HCT116 (cell line): ENCODE measurements at places on chromosomes 5 and 9. TPM values are rescaled to one million over a fixed set of nuclear protein-coding genes. Genes with fewer than 3 reads are reported as not detected.
A peak's percentile ranks its signal among the peaks of the same experiment; 100 is the strongest.

RAB3C gene
- not detected for total RNA-seq

DNA sequence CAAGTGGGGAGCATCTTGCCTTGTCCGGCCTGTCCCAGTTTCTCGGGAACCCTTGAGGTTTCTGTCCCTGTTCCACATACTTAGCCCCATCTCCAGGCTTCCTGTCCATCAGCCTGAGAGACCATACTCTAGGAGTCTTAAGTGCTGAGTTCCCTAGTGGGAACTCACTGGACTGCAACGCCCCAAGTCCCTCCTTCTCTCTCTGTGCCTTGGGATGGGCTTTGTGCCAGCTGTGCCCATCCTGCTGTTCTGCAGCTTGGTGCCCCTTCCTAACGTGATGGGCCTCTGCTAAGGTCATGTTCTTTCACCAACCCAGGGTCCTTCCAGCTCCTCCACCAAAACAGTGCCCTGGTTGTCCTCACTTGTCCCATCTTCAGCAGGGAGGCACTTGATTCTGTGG lies 222.3 kb upstream of the ANKRD55 start:
- no peak for DNase-seq

SLC36A2 gene
- total RNA-seq: not detected

DNA sequence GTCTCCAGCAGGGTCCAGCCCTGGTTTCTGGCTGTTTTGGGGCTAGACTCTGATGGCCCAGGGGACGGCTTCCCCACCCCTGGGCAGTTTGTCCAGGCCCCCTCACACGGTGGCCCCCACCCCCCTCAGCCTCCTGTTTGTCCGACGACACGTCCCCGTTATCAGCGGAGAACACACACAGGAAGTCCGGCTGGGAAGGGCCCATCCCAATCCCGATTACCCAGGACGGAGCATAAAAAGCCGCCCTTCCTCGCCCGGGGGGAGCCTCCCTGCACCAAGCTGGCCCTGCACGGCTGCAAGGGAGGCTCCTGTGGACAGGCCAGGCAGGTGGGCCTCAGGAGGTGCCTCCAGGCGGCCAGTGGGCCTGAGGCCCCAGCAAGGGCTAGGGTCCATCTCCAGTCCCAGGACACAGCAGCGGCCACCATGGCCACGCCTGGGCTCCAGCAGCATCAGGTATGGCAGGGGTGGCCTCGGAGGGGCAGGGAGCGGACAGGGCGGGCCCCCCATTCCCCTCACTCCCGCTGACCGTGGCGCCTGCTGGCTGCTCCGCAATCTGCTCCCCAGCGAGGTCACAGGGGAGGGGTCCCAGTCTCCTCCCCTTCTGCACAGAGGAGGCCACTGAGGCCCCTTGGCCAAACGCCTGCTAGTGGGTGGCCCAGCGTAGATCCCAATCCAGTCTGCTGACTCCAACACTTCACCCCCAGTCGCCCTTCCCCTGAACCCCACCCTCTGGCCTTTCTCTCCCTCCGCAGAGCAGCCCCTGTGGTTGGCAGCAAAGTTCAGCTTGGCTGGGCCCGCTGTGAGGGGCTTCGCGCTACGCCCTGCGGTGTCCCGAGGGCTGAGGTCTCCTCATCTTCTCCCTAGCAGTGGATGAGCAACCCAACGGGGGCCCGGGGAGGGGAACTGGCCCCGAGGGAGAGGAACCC lies at the start of gene EGFL7:
Gene EGFL7 (plus strand): TSS at position 261 of the 926 bp plus-strand sequence. CDS start 5,367 bp downstream, outside the sequence.
- no peak for DNase-seq

GAS1 gene
- total RNA-seq: 0.07 TPM

- DNase-seq: no peak
These were observed 252.9 kb downstream of the MAT2B start for GRCh38 chr5:163758283-163758711.

DNA sequence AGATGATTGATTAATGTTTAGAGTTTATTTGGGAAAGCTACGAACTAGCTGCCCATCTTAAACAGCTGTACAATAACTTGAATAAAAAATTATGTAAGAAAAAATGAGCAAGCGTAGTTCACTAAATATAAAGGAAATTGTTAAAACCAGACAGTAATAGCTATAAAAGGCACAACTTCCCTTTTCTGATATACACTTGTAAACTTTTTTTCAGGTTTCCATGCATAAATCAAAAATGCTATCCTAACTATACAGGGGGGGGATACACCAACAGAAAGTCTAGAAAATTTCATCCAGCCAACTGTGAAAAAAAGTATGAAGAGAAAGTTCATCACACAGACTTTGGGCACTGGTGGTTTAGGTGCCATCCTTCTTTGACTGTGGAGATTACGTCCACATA lies 122.3 kb downstream of the NR3C1 start:
- DNase-seq: no peak

DNA sequence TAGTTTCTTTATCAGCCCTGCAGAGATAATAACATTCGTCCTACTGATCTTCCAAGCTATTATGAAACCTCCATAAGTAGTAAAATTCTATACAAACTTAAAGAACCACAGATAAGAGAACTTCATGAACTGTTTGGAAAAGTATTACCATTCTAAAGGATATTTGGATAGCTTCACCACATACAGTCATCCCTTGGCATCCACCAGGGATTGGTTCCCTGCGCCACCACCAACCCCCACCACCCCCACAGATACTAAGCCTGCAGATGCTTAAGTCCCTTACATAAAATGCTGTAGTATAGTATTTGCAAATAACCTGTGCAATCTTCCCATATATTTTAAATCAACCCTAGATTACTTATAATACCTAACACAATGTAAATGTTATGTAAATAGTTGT lies 61.4 kb upstream of the SHISAL2B start:
- DNase-seq: no peak

PCDHB4 gene
- total RNA-seq: not detected

DNA sequence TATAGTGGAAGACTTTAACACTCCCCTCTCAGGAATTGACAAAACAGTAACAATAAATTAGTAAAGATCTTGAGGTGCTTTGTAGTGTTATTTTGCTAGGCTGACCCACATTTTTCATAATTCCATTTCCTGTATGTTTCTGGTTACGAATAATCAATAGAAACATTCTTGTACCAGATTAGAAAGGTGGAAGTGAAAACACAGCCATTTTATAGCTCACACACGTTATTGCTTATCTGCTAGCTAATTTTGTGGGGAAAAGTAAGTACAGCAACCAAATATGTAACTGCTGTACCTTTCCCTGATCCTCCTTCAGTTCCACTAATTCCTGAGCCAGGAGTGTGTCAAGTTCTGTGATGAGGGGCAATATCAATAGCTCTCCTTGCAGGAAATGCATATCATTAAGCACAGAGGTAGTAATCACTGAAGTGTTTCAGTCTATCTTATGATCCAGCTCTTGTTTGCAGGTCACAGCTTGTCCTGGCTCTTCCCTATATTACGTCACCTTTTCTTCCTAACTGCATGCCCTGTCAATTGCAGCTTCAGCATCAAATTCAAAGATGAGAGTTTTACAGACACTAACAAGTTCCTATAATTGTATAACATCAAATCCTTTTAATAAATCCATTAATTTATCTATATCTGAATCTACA lies 59.4 kb downstream of the MINAR2 start:
- no peak for DNase-seq

COL23A1 gene
- total RNA-seq: not detected

DNA sequence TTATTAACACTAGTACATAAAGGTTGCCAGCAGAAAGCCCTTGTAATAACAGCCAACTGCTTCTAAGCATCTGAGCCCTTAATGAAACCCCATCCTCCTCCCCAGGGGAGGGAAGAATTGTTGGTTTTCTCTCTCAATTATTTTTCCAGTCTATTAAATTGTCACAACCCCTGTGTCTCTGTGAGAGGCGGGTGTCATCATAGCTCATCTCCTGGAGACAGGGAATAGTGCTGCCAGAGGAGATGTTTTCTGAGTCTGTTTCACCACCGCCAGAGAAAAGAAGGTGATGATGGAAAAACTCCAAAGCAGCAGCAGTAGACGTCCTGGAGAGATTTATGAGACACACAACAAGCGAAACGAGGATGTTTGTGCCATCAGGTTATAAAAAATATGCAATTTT lies 271.1 kb upstream of the NMUR2 start:
- no peak for DNase-seq

AK3 gene
- total RNA-seq: 43.0 TPM

- DNase-seq: peak; percentile 94
These were observed 30.7 kb downstream of the RAI14 start for GRCh38 chr5:34686762-34687268.

DNA sequence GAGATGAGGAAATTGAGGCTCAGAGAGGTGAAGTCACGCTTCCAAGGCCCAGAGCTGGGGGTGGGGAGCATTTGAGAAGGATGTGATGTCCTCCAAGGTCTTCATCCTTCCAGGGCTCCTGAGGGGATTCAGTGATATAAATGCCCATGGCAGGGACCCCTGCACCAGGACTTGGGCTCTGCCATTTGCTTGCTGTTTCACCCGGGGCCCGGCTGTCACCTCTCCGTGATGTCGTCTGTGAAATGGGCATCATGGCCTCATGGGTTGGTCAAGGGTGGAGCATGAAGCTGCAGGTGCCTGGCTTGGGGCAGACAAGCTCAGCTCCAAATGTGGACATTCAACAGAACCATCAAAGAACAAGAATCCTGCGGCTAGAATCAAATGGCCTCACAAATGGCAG lies 253.1 kb downstream of the PBX3 start:
- no peak for DNase-seq

GRCh38 chr9:128249908-128250838 lies 25.6 kb downstream of the GOLGA2 start:
- peak; percentile 87 for DNase-seq

DNA sequence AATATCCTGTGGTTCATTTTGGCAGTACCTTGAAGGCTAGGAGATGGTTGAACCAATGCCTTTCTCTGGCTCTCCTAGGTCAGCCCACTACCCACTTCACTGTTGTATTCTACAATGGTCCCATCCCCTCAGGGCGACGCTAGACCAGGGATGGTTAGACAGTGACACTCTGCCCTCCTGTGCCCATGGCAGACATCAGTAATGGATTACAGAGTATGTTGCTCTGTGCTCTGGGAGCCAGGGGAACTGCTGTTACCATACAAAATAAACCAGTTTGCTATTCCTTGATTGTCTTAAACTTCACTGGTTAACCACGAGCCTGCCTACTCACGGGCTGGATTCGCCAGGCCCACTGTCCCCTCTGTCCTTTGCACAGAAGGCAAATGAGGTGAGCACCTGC lies 33.7 kb downstream of the NCS1 start:
- DNase-seq: no peak

PRDM9 gene
- not detected for total RNA-seq

TNC gene
- 0.49 TPM for total RNA-seq

GRCh38 chr5:53373451-53374158 lies 106.8 kb upstream of the FST start:
- DNase-seq: no peak

- DNase-seq: no peak
These were observed 657.1 kb upstream of the CDH10 start for GRCh38 chr5:25301836-25302235.

SLC1A3 gene
- 12.9 TPM for total RNA-seq

NMRK1 gene
- 7.8 TPM for total RNA-seq

DNA sequence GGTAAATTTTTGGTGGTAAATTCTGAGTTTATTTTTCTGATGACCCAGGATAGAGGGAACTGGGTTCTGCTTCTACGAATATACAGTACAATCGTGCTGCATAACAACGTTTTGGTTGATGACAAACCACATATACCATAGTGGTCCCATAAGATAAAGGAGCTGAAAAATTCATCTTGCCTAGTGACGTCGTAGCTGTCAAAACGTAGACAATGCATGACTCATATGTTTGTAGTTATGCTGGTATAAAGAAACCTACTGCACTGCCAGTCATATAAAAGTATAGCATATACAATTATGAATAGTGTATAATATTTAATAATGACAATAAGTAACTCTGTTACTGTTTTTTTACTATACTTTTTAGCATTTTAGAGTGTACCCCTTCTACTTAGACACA lies 244.0 kb downstream of the GAS1 start:
- no peak for DNase-seq

PPIC gene
- 21.5 TPM for total RNA-seq

DNA sequence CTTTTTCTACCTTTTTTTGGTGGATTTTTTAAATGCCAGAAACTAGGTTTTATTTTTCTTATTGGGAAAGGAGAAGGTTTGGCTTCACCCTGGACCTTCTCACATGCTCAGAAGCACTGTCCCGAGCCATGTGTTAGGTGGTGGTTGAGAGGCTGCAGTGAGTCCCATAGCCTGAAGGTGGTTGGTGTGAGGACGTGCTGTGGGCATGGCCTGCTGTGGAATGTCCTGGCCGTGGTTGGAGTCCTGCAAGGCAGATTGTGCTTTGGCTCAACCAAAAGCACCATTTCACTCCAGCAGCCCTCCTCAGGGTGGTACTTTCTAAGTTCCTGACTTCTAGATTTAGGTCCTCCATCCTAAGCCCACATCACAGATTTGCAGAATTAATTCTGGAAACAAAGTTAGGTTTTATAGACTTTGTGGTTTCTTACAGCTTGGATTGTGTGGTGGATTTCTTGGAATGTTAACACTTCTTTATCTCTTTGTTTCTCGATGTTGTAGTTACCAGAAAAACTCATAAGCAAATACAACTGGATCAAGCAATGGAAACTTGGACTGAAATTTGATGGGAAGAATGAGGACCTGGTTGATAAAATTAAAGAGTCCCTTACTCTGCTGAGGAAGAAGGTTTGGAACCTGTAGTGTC lies 22.6 kb downstream of the OTULIN start:
- DNase-seq: no peak

DNA sequence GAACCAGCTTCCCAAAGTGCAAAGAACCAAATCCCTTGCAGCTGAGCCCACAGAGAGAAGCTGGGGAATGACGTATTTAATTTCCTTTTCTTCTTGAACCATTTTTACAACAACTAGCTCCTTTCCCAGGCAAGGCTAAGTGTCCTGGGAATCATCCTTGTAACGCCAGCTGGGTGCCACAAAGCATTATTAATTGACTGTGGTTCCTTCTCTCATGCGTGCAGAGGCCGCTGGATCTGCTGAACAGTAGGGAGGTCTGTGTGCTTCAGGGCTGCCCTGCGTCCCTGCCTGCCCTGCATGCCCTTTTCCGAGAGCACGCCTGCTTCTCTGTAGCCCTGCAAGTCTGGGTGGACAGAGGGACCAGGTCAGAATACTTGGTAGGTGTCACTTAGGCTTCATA lies 124.1 kb upstream of the OTULINL start:
- no peak for DNase-seq

- no peak for DNase-seq
These were observed 203.4 kb upstream of the NMUR2 start for GRCh38 chr5:152608458-152608857.

DNA sequence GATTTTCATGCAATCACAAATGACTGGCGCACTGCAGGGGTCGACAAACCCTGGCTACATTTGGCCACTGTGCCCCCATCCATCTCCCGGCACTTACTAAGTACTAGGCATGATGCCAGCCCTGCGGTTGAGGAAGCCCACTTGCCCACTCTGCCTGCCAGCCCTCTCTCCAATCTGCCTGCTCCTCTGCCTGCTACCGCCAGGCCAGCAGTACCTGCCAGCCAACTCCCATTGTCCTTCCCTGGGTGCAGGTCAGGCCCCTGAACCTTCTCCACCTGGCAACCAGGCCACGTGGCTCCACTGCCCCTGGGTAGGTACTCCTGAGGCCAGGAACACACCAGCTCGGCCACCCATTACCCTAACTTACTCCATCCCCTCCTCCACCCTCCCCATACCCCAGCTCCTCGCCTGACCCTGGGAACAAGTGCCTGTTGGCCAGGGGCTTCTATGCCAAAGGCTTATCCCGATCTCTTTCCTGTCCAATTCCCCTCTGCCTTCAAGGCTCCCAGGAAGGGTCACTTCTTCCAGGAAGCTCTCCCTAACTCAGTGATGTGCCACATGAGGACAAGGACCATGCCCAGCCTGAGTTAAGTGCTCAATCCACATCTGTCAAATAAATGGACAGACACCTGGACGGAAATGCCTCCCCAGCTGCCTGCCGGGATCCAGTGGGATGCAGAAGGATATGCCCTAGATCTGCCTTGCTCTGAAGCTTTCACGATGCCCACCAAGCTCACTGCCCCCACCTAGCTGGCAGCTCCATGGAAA lies 6.6 kb downstream of the EEIG1 start:
- no peak for DNase-seq
